ENCODE measurements at places on chromosomes 5 and 9. TPM values are rescaled to one million over a fixed set of nuclear protein-coding genes. Genes with fewer than 3 reads are reported as not detected.

KCNIP1 gene
- not detected for polyA plus RNA-seq

TNFSF15 gene
- polyA plus RNA-seq, result 0.13 TPM

ANKRD20A1 gene
- 0.17 TPM for polyA plus RNA-seq

DNA sequence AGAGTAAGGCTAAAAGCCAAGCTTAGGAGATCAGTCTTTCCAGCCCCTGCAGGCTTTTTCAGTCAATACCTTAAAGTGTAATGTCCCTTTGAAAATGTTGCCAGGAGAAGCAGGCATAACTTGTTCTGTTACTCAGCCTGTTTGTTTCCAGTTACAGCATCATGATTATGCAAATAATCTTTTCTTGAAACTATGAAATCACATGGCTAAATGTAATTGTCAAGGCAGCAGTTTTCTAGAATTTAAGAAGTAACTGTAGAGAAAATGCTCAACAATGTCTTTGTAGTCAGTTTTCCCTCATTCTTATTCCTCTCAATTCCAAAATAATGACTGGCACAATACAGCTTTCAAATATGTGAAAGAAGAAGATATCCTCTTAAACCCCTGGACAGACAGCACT is 1.9 kb upstream of the GPR107 start:
- DNase-seq, result no peak

DNA sequence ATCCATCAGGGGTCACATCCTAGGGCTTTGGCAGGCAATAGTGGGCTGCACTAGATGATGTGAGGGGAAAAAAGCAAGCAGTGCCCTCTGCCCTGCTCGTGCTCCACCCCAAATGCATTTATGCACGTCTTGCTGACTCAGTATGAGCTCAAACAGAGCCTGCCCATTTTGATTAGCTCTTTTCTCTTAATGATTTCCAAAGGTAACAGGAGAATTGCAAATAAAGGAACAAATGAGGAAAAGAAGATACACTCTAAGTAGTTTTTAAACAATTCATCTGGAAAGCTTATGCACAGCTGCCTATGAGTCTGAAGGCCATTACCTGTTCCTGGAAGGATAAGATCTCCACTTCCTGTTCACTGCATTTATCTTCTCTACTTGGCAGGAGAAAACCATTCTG is 364.2 kb downstream of the TMEM232 start:
- no peak for DNase-seq

- no peak for DNase-seq
Observed at GRCh38 chr9:135791431-135792267, 89.7 kb downstream of the KCNT1 start.

Data from BJ (cell line).